ENCODE measurements at places on chromosomes 7 and 10. TPM values are rescaled to one million over a fixed set of nuclear protein-coding genes. Genes with fewer than 3 reads are reported as not detected.

DNA sequence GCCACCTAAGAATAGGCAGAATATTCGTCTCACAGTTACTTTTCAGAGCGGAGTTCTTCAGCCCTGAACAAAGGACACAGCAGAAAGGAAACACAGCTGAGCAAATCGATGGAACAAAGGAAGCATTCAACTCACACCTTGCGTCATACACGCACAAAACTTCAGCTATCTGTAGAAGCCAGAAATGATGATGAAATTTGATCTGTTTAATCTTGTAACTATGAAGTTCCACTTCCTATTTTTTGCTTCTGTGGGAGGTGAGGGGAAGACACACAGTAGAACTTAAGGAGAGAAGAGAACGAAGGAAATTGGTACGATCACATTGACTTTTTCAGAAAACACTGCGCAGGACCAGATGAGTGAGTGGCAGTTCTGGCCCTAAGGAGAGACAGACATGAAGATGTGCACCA lies 26.2 kb downstream of the FAM171A1 start:
- DNase-seq: no peak

The UCN3 gene
- not detected for total RNA-seq

- DNase-seq: no peak
These were observed 4.1 kb upstream of the SGCE start for GRCh38 chr7:94660006-94660405.

GRCh38 chr7:154912871-154913637 lies 89.9 kb downstream of the PAXIP1 start:
- DNase-seq: no peak

GRCh38 chr7:106056513-106057203 lies 55.5 kb downstream of the SYPL1 start:
- DNase-seq: peak; percentile 70

The FGFR2 gene
- total RNA-seq: 0.39 TPM

The GRM3 gene
- total RNA-seq: not detected

Measured in CD8-positive, alpha-beta T cell (primary cell).